ENCODE measurements at places on chromosomes 1 and 21.

DNA sequence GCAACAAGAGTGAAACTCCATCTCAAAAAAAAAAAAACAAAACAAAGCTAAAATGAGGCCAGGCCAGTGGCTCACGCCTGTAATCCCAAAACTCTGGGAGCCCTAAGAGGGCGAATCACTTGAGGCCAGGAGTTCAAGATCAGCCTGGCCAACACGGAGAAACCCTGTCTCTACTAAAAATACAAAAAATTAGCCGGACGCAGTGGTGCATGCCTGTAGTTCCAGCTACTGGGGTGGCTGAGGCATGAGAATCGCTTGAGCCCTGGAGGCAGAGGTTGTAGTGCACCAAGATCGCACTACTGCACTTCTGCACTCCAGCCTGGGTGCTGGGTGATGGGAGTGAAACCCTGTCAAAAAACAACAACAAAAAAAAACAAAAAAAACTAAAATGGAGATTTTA, 191.2 kb upstream of the SGIP1 start:
- DNase-seq: no peak

- DNase-seq: no peak
These were observed 130.9 kb downstream of the FOXD2 start for GRCh38 chr1:47568763-47569162.

- DNase-seq: no peak
These were observed 149.2 kb downstream of the ACTL8 start for GRCh38 chr1:17904290-17904689.

DNA sequence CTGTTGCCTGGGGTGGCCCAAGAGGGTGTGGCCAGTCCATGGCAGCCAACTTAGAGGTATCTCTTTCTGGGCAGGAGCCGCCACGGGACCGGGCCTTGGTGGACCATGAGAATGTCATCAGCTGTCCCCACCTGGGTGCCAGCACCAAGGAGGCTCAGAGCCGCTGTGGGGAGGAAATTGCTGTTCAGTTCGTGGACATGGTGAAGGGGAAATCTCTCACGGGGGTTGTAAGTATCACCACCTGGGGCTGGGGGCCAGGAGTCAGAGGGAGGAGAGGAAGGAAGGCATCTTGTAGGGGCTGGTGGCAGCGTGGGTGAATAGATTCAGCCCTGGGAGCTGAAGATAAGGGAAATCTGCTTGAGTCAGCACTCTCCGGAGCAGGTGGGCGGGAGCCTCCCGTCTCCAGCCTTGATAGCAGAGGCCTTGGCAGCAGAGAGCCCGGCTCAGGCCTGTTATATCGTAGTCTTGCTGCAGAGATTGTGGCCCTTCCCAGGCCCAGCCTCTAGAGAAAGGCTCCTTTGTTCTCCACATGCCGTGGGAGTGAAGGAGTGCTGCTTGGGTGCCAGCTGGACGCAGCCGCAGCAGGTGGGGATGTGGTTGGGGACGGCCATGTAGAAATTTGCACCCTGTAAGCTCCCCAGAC, 25.4 kb downstream of the PHGDH start:
- DNase-seq: no peak

DNA sequence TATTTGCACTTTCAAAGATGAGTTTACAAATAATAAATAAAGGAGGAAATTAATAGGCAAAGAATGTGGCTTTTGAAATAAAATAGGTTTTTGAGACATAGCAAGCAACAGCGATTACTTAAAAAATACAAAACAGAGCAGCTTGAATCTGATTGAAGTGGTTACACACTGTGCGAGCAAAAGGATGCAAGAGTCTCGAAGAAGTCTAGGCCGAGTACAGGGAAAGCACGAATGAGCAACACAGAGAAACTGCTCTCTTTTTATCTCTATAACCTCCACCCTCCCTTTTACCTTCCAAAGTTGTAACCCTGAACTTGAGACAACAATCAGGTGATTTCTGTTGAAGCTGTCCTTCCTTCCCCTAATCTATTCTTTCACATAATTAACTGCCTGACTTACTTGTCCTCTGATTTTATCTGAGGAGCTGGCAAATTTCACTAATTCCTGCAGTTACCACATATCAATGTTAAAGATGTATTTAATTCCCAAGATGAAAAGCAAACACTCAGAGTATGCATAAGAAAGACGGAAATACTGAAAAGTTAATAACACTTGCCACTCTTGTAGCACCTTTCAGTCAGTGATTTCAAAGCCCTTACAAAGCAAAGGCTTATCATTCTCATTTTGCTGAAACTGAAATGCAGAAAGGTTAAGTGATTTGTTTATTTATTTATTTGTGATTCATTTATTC, 1030.1 kb downstream of the ADGRL2 start:
- no peak for DNase-seq

DNA sequence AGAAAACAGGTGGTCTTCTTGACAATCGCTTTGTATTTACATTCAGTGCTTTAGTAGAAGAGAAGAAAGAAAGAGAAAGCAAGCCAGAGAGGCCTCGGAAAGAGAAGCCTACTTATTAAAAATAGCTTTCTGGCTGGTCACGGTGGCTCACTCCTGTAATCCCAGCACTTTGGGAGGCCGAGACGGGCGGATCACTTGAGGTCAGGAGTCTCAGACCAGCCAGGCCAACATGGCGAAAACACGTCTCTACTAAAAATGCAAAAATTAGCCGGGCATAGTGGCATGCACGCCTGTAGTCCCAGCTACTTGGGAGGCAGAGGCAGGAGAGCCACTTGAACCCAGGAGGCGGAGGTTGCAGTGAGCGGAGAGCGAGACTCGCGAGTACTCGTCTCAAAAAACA, 1.8 kb upstream of the SLC19A2 start:
- DNase-seq: no peak

GRCh38 chr1:88208389-88208788, 475.7 kb upstream of the PKN2 start:
- DNase-seq: no peak

- no peak for DNase-seq
These were observed 41.8 kb upstream of the ACTRT2 start for GRCh38 chr1:2979191-2980072.

DNA sequence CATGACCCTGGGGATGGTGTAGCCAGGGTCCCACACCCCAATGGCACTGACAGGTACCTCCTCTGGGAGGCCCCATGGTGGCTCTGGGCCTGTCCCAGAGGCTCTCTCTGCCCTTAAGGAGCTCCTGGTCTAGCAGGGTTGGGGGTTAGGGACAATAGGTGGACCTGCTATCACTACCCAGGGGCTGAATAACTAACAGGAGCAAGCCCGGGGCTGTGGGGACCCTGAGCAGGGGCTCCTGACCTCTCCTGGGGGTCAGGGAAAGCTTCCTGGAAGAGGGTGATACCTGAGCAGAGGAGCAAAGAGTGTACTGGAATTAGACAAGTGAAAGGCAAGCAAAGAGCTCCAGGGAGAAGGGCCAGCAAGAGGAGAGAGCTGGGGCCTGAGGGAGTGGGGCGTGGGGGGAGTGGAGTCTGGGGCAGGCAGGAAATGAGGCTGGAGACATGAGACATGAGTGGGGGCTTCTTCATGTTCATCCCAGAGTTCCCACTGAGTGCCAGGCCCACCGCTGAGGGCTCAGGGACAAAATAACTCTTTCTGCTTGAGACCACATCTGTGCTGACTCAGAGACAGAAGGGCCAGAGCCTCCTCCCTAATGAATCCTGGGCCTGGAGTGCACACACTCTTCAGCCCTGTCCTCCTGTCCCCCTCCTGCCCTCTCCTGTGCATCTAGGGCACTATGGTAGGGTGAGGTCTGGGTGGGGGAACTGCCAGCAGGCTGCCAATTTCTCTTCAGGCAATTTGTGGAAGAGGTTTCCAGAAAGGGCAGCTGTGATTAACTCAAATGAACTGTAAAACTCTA, 517.6 kb downstream of the PTPRU start:
- no peak for DNase-seq

GRCh38 chr1:68375919-68376318, 73.8 kb downstream of the RPE65 start:
- no peak for DNase-seq

- DNase-seq: no peak
These were observed 24.4 kb downstream of the TBX15 start for GRCh38 chr1:118963456-118964430.

- DNase-seq: no peak
These were observed 21.2 kb downstream of the ACTRT2 start for GRCh38 chr1:3042481-3042880.

GRCh38 chr1:215219372-215219771, 136.8 kb downstream of the KCNK2 start:
- no peak for DNase-seq

GRCh38 chr1:93798291-93798690, 80.7 kb downstream of the DNTTIP2 start:
- no peak for DNase-seq

DNA sequence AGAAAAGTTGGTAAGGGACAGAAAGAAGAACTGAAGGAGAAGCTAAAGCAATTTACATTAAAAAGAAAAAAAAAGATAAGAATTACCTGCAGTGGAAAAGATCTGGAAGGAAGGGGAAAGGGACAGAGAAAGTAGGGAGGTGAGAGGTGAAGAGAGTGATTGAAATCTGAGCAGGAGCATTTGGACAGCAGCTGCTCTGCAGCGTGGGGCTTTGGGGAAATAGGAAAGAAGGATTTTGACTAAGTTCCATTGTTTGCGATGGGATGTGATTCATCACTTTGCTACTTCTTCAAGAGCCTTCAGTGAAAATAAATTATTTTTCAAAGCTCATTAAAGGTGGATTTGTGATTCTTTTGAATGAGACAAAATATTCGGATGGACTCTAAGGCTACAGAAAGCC, 26.1 kb upstream of the NMNAT2 start:
- no peak for DNase-seq

DNA sequence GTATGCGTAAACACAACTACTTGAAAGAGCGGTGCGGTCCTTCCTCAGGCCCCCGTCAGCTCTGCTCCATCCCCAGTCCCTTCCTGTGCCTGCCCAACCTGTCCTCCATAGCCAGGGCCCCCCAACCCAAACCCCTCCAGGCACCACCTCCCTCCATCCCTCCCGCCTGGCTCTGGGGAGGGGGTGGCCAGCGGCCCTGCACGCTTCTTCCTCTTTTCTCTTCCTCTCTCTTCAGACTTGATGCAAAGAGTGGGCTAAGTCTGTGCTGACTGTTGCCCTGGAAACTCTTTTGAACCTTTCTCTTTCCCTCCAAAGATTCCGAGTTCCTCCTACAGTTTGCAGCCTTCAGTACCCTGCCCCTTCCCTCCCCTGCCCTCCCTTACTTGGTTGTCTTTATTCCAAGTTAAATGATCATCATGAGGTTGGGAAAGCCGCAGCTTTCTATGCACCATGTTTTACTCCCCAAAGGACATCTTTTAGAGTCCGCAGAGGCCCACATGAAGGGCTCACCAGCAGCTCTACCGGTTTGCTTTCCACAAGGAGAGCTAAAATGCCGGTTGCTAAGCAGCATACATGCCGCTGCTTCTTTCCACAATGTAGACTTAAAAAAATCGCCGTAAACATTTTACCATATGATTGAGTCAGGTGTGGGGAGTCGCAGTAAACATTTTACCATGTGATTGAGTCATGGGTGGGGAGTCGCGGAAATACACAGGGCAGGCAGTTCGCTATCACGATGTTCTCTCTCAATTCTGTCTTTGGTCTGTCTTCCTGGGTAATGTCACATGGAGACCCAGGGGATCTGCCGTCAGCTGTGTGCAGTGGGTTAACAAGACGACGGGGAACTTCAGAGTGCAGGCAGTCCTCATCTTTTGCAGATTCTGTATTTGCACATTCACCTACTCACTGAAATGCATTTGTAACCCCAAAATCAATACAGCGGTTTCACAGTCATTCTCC, 525.3 kb downstream of the KIF26B start:
- DNase-seq: no peak

GRCh38 chr1:152367436-152367835, 7.6 kb upstream of the FLG2 start:
- DNase-seq: no peak

- no peak for DNase-seq
These were observed 23.9 kb upstream of the RPTN start for GRCh38 chr1:152182944-152183361.

DNA sequence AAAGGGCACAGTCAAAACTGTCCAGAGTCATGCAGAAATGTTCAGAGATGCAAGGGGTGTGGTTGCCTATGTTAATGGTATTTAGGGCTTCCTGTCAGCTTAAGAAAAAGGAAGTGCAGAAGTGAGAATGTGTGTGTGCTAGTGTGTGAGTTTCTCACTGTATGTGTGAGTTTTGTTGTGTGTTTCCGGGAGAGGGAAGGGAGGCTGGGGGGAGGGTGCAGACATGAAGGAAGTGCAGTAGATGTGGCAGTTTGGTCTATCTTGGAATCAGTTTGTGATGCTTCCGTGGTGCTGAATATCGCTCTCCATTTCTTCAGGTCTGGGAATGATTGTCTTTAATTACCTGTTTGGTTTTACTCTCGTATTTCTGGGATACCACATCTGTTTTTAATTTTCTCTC, 16.5 kb upstream of the ATP6V1G3 start:
- peak; percentile 29 for DNase-seq

- DNase-seq: no peak
These were observed 57.1 kb upstream of the COL18A1 start for GRCh38 chr21:45347712-45348499.

DNA sequence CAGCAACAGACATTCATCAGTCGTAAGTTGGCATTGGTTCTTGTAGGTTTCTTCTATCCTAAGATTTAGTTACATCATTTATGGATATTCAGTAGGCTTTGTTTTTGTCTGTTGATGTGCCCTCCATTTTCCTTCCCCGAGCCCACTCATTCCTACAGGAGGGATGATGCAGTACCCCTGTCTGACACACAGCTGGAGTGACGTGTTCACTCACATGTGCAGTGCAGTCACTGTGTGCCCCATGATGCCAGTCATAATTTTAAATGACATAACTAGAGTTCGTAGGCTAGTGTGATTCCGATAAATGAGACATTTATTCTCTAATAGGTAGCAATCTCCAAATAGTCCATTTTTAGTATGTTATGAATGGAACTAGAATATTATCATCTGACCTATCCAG, 438.4 kb downstream of the DSCAM start:
- no peak for DNase-seq

DNA sequence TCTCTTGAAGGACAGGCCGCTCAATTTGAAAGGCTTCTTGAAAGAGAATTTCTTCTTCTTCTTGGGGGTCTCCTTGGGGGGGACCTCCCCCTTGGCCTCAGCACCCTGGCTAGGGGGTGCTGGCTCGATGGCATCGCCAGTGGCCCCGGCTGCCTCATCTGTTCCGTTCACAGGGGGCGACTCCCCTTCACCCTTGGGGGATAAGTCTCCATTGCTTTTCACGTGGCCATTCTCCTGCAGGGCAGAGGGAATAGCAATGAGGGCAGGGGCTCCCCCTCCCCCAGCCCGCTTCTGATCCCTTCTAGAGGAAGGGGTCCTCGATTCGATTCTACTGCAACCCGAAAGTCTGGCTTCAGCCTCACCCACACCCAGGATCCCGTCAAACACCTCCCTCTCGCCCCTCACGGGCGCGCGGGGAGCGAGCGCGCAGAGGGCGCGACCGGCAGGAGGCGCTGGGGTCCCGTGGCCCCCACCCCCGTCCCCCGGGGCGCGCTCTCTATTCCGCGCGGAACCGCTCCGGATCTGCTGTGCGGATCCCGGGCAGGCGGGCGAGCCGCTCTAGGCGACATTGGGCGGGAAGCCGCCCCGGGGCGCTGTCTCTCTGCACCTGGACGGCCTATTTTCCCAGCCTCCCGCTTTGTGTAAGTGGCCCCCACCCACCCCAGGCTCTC, 1.0 kb downstream of the MARCKSL1 start:
- no peak for DNase-seq

- no peak for DNase-seq
These were observed 15.4 kb downstream of the CCDC17 start for GRCh38 chr1:45608175-45609156.

All from stimulated activated CD8-positive, alpha-beta memory T cell treated with anti-CD3 and anti-CD28 coated beads, Interleukin-4, amount 100 ng/mL, for 1 hour (primary cell).